Muscle of leg (tissue), 16 donors: ENCODE measurements at places on chromosomes 13 and 19. TPM values are rescaled to one million over a fixed set of nuclear protein-coding genes. Genes with fewer than 3 reads are reported as not detected.

The PLIN5 gene
- total RNA-seq = 2.3 TPM

The C19orf53 gene
- 107 TPM for total RNA-seq

The LATS2 gene
- total RNA-seq = 7.3 TPM

The MIER2 gene
- total RNA-seq = 17.2 TPM

The ADGRL1 gene
- 7.8 TPM for total RNA-seq

The ZNF28 gene
- total RNA-seq = 14.9 TPM

The CGB2 gene
- not detected for total RNA-seq

The FCER2 gene
- total RNA-seq = 0.44 TPM

The ALOX5AP gene
- total RNA-seq = 3.6 TPM

The TMEM145 gene
- total RNA-seq = 0.04 TPM

The ZNF433 gene
- 6.4 TPM for total RNA-seq

The KMT5C gene
- total RNA-seq = 16.9 TPM

The SIGLEC11 gene
- 1.2 TPM for total RNA-seq

The SULT2B1 gene
- 0.13 TPM for total RNA-seq

The OR7C1 gene
- total RNA-seq = 0.04 TPM

The ZNF132 gene
- 9.5 TPM for total RNA-seq

The PSG7 gene
- not detected for total RNA-seq

The URAD gene
- total RNA-seq = not detected
